ENCODE measurements at places on chromosomes 1 and 21.

DNA sequence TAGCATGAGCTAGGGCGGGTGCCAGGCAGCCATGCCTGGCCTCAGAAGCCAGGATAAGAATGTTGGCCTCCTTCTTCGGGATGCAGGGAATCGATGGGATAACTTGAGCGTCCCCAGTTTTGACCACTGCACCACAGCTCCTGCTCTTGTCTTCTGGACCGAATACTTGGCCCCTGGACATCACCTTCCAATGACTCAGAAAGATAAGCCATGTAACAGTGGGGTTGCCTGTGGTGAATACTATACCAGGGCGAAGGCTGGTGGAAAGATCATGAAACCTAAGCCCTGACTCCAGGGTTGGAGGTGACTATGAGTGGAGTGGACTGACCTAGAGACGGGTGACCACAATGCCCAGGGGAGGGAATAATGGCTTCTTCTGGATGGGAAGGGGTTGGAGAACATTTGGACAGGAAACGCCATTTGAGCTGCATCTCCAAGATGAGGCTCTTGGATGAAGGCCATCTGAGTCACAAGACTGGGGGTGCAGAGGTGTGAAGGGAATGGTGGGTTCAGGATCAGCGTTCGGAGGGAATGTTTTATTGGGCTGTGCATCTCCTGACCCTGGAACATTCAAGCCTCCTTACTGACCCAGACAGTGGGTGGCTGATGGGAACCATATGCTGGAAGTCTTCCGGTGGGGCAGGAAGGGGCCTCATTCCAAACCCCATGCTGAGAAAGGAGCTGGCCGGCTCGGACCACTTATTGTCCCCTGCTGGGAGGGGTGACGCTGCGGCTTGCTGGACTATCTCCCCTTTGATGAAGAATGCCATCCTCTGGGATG, 18.5 kb upstream of the KCNE2 start:
- no peak for DNase-seq

GRCh38 chr21:17802572-17802971, 16.6 kb downstream of the C21orf91 start:
- DNase-seq: no peak

GRCh38 chr21:37060296-37060695, 12.6 kb downstream of the PIGP start:
- DNase-seq: no peak

GRCh38 chr1:37469386-37469785, 5.0 kb upstream of the ZC3H12A start:
- no peak for DNase-seq

- no peak for DNase-seq
Measured at GRCh38 chr1:86640161-86640670, 64.2 kb upstream of the SH3GLB1 start.

- peak; percentile 88 for DNase-seq
Measured at GRCh38 chr1:27428316-27429028, 36.0 kb downstream of the GPR3 start.

DNA sequence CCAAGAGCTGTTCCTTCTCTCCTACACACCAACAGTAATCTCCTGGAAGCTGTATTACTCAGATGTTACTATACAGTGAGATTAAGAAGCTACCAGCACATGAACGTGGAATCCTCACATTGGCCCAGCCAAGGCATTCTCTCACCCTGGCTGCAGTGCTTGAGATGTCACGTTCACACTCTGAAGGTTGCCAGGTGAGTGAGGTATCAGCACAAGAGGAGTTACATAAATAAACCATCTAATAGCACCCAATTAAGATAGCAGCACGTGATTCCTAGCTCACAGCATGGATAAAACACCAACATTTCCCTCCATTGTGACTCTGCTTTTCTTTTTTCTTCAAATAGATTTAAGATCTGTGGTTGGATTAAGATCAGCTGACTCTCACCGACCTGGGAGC, 182.8 kb downstream of the PLPP3 start:
- no peak for DNase-seq

- no peak for DNase-seq
Measured at GRCh38 chr1:216887032-216887431, 163.8 kb upstream of the ESRRG start.

- no peak for DNase-seq
Measured at GRCh38 chr1:205672395-205672889, 7.9 kb downstream of the SLC45A3 start.

GRCh38 chr21:46639489-46640386, 4.3 kb downstream of the PRMT2 start:
- peak; percentile 30 for DNase-seq

DNA sequence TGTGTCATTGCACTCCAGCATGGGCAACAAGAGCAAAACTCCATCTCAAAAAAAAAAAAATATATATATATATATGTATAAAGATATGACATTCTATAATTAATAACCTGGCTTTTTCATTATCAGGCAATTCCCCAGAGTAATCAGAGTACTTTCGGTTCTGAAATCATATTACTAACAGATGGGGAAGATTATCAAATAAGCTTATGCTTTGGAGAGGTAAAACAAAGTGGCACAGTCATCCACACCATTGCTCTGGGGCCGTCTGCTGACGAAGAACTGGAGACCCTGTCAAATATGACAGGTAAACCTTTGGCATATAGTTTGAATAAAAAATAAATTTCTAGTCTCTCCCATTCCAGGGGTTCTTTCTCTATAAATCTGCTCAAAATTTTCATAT, 58.5 kb upstream of the SH3GLB1 start:
- DNase-seq: no peak

DNA sequence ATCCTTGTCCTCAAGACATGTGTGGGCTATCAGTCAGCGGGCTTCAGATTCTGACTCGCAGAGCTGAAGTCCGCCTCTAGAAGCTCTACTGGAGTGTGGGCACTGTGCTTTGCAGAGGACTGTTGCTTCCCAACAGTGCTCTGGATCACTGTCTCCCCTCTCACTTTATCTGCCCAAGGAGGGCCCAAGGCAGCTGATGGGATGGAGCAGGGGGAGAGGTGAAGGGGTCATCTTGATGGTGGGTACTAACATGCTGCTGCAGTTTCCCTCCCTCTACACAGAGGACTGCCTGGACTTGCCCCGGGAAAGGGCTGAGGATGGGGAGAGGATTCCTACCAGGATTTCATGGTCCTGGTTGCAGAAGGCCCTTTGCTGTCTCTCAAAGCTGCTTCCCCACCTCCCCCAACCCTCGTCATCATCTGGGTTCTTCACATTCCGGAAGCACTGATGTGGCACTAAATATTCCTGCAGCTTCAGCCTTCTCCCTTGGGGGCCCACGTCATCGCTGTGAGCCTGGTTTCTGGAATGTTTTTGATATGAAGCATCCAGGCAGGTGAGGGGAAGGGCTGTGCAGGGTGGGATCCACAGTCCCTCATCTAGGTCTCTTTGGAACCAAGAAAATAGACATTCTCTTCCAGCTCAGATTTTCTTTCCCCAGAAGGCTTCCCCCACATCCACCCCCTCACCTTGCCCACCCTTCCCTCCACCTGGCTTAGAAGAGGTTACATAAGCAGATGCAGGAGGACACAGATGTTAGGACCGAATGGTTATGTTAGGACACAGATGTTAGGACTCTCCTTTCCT, 23.2 kb downstream of the NUAK2 start:
- peak; percentile 60 for DNase-seq

DNA sequence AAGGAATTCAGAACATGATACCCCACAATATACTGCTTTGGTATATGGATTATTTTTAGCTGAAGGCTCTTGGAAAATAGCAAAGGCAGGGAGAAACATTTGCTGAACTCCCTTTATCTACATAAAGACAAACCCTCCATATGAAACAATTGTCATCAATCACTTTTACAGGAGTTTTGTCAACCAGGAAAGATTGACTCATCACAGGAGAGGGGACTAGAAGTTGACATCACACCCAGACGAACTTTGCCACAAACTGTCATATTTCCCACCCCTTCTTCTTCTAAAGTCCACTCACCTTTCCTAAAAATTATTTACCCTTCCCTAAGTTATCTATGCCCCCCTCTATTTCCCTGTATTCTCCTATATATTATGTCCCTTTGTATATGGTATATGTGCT, 47.9 kb downstream of the RBM11 start:
- no peak for DNase-seq

DNA sequence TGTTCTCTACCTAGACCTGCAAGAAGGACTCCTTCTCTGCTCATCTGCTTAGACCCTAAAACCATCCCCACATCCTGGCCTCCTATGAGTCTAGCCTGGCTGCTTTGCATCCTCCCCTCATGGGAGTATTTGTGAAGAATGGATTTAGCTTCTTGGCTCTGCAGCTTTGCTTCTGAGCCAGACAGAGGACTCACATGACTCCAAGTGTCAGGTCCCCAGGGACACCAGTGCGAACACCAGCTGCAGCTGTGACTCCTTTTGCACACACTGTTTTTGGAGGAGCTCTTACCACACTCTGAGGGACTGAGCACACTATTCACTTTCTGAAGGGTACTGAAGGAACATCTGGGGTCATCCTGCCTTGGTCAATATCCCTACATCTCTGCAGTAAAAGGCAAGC, 131.8 kb upstream of the SGIP1 start:
- DNase-seq: no peak

Measured in dermis microvascular lymphatic vessel endothelial cell (primary cell).